Stimulated activated naive CD8-positive, alpha-beta T cell treated with anti-CD3 and anti-CD28 coated beads, Interleukin-15, amount 100 ng/mL, for 72 hours (primary cell): ENCODE measurements at places on chromosomes 5 and 9.
A peak's percentile ranks its signal among the peaks of the same experiment; 100 is the strongest.

DNA sequence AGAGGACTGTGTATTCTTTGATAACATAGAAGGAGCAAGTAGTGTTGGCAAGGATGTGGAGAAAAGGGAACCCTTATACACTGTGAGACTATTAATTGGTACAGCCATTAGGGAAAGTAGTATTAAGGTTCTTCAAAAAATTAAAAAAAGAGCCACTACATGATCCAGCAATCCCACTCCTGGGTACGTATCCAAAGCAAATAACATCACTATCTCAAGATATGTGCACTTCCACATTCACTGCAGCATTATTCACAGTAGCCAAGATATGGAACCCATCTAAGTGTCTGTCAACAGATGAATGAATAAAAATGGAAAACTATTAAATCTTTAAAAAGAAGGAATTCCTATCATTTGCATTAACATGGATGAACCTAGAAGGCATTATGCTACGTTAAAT, 693.2 kb upstream of the RIOK2 start:
- DNase-seq: no peak

DNA sequence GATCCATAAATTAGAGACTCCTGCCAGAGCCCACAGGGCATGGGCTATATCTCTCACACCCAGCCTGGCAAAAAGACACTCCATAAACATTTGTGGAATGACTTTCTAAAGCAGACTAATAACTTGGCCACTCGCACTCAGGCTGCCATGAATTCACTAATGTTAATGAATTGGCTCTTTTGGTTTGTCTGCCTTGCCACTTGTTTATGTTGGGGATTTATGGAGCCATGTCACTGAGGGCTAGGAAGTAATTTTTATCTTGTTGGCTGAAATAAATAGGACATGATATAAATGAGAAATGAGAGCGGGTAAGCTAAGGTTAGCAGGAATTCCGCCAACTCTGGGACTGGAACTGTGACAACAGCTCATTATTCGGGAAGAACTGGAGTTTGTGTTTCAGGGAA, 55.2 kb downstream of the DROSHA start:
- no peak for DNase-seq

GRCh38 chr5:171848486-171848885, 62.9 kb downstream of the SMIM23 start:
- no peak for DNase-seq

GRCh38 chr9:123359546-123359945, 3.5 kb downstream of the CRB2 start:
- DNase-seq: no peak

DNA sequence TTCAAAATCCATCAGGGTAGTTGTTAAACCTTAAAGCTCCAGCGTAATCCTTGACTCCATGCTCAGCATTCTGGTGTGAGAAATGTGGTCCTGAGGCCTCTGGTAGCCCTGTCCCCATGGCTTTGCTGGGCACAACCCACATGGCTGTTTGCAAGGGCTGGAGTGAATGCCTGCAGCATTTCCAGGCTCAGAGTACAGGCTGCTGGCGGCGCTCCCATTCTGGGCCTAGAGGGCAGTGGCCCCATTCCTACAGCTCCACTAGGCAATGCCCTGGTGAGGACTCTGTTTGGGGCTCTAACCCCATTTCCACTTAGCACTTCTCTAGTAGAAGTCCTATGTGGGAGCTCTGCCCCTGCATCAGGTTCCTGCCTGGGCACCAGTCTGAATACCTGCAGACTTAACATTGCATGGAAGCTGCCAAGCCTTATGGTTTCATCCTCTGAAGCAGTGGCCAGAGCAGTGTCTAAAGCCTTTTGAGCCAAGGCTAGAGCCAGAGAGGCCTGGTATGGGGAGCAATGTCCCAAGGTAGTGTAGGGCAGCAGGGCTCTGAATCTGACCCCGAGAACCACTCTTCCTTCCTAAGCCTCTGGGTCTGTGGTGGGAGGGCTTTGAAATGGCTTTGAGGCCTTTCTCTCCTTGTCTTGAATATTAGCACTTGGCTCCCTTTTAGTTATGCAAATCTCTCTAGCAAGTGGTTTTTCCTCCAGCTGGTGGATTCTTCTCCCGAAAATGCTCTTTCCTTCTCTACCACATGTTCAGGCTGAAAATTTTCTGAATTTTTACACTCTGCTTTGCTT, 5.8 kb upstream of the ALDH1A1 start:
- no peak for DNase-seq

- DNase-seq: no peak
Observed at GRCh38 chr5:156386976-156387375, 60.0 kb downstream of the SGCD start.

DNA sequence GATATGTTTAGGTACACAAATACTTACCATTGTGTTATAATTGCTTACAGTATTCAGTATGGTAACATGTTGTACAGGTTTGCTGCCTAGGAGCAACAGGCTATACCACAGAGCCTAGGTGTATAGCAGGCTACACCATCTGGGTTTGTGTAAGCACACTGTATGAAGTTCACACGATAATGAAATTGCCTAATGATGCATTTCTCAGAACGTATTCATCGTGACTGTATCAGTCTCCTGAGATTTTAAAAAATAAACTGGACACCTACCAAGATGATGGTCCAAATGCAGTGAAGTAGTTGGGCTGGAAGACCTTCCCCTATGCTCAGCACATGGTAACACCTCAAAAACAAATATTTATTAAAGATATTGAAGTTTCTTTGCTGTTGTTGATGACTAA, 103.3 kb upstream of the NFIB start:
- no peak for DNase-seq

GRCh38 chr5:162654661-162655405, 587.3 kb downstream of the GABRG2 start:
- DNase-seq: no peak

- DNase-seq: peak; percentile 47
Observed at GRCh38 chr9:121640076-121640475, 11.4 kb upstream of the DAB2IP start.

DNA sequence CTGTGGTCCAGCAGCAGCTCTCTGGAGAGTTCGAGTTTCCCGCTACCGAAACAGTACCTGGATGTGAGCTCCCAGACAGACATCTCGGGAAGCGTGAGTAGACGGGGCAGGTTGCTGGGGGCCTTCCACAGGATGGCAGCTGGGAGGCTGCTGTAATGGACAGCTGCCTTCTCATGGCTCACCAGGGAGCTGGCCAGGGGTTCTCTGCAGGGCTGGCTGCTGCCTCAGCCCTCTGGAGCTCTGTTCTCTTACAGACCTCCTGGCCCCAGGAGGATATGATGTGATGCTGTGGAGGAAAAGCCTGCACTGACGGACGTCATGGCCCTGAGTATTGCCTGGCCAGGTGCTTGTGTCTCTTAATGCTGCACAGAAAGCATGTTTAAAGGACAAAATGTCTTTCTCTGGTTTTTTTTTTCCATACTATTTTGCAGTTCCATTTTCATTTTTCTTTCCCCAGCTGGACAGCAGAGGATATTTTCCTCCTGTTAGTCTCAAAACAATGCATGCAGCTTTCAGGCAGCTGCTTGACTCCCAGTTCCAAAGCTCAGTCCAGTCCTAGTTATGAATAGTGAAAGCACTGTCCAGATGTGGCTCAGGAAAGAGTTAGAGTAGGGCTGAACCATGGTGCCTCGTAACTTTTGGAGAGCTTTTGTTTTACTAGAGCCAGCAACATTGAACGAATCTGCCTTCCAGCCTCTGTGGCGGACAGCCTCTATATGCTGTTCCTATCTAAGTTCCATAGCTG, 77.5 kb upstream of the RARS1 start:
- DNase-seq: no peak

GRCh38 chr9:128946571-128947276, 679 bp downstream of the DOLK start:
- DNase-seq: no peak

GRCh38 chr9:68896486-68896885, 117.4 kb downstream of the PRKACG start:
- no peak for DNase-seq

DNA sequence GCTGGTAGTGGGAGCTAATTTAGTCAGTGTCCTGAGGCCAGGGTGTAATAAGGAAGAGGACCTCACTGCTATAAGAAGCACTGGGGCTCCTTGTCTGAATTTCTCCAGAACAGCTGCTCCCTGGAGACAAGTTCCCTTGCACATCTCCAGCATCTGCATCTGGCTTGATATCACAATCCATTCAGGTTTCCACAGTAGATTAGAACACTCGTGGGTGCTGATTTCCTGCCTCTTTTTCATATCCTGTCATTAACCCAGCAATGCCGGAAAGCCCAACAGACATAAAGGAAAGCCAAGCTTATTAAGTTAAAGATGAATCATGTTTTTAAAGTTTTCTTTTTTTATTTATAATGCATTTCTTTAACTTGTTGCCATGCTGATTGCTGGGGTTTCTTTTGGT, 232.3 kb upstream of the WWC1 start:
- DNase-seq: no peak

DNA sequence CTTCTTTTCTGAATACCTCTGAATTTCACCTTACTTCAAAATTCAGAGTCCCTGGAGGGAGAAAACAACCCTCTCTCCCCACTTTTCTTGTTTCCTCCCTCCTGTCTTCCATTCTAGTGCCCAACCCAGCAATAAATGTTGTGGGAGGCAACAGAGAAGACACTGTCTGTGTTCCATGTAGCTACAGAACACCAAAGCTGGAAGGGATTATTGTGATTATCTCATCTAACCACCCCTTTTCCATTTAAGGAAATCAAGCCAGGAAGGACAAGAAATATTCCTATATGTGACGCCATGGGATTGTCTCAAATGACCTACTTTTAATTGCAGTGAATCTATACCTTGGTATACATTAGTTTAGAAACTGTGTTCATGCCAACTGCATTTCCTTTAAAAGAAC, 476.6 kb upstream of the TNC start:
- no peak for DNase-seq

DNA sequence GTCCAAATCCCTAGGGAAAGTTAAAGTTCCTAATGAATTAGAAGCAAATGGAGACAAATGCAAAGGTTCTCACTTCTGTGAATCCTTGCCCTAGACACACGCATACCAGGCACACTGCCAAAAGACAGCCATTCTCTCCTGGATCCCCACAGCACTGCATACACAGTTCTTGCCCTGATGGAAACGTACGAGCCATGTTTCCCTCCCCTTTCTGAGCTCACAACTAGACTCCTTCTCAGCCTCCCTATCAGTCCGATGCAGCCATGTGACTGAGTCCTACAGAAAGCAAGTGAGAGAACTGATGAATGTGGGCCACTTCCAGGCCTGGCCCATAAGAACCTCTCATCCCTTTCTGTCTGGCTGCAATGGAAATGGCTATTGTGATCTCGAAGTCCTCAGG, 92.0 kb downstream of the ZNF608 start:
- no peak for DNase-seq

GRCh38 chr5:111999286-111999685, 242.3 kb upstream of the NREP start:
- DNase-seq: no peak

DNA sequence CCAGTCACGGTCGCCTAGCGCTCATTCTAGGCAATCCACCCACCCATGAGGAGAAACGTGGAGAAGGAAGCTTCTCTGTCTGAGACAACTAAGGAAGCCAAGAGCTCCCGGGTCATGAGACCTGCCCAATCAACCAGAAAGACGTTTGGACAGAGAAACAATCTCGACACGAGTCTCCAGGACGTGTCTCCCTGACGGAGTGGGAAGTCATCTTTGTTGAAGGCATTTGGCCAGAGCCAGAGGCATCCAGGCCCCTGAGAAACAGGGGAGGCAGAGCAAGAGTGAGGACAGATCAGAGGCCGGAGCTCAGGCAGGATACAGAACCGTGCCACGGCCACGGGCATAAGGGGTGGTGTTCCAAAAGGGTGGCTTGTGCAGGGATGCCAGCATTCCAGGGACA, 479.0 kb downstream of the SPATA31A7 start:
- DNase-seq: no peak

GRCh38 chr5:116465411-116465810, 109.2 kb downstream of the SEMA6A start:
- DNase-seq: no peak

DNA sequence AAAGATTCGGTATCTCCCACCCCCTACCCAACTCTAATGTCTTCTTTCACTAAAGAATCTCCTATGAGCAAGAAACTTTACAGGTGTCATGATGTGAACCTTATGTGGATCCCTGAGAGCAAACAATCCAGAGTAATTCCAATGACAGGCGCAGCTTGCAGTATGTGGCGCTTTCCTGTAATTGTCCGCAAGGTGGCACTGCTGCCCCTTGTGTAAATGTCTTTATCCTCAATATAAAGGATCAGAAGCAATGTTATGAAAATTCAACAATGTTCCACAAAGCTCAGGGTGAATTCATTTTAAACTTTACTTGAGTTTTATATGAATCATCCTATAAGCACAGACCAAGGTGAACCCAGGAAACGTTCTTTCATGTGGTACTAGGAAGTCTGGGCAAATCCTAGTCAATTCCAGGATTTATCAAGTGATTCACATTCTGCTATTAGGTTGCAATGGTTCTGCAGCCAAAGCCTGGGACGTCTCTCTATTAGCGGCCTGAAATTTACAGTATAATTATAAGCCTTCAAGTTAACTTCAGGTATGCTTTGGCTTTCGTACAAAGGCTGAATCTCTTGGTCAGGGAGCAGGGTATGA, 113.7 kb downstream of the TRPM6 start:
- peak; percentile 45 for DNase-seq

DNA sequence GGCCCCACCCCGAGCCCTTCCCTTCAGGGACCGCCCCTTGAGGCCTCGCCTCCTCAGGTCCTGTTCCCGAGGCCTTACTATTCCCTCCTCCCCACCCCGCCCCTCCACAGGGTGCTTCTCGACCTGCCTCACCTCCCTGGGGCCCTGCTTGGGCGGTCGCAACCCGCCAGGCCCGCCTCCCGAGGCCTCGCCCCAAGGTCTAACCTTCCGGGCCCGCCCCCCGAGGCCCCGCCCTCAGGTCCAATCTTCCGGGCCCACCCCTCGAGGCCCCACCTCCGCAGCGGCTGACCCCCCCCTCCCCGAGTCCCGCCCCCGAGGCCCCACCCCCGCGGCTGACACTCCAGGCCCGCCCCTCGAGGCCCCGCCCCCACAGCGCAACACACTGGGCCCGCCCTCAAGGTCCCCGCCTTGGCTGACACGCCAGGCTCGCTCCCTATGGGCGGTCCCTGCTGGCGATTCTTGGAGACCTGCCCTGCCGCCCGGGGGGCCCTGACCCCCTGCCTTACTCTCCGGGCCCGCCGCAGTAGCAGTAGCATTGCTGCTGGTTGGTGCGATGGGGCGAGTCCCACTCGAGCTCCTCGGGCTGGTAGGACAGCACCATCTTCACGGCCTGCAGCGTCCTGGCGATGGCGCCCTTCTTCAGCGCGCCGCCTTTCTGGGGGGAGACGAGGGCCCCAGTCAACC, 8.2 kb downstream of the PHF19 start:
- DNase-seq: peak; percentile 94

- DNase-seq: no peak
Observed at GRCh38 chr9:114559830-114560513, 27.6 kb upstream of the ATP6V1G1 start.

GRCh38 chr9:2053883-2054845, 39.0 kb downstream of the SMARCA2 start:
- peak; percentile 81 for DNase-seq

GRCh38 chr5:154999865-155000264, 13.7 kb upstream of the KIF4B start:
- DNase-seq: no peak

- DNase-seq: no peak
Observed at GRCh38 chr9:4143936-4144717, 155.7 kb downstream of the GLIS3 start.

GRCh38 chr9:133488686-133489252, 9.9 kb upstream of the SLC2A6 start:
- no peak for DNase-seq

GRCh38 chr5:17992291-17992690, 358.0 kb downstream of the TAF11L14 start:
- DNase-seq: no peak

- no peak for DNase-seq
Observed at GRCh38 chr5:76038212-76038611, 45.0 kb upstream of the SV2C start.

GRCh38 chr5:64557911-64558310, 52.1 kb downstream of the RGS7BP start:
- DNase-seq: no peak
